Retinal pigment epithelial cell (primary cell): ENCODE measurements at places on chromosomes 3 and 15.

- no peak for DNase-seq
These were observed 66.5 kb downstream of the CD47 start for GRCh38 chr3:108024146-108024850.

DNA sequence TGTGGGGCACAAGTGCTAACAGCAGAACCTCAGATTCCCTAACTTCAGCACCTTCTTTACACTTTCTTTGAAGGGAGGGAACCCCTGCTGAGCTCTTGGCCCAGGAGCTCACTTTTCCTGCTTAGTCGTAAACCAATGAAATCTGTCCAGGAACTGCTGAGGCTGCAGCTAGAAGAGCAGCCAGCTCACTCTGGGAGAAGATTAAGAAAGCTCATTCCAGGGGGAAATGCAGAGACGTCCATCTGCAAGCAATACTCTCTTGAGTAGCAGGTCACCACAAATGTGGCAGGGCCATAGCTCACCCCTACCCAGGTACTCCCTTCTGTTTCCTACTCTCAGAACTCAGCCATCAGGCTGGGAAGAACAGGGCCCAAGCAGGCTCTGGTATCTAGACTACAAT, 103.3 kb downstream of the WDR76 start:
- no peak for DNase-seq

DNA sequence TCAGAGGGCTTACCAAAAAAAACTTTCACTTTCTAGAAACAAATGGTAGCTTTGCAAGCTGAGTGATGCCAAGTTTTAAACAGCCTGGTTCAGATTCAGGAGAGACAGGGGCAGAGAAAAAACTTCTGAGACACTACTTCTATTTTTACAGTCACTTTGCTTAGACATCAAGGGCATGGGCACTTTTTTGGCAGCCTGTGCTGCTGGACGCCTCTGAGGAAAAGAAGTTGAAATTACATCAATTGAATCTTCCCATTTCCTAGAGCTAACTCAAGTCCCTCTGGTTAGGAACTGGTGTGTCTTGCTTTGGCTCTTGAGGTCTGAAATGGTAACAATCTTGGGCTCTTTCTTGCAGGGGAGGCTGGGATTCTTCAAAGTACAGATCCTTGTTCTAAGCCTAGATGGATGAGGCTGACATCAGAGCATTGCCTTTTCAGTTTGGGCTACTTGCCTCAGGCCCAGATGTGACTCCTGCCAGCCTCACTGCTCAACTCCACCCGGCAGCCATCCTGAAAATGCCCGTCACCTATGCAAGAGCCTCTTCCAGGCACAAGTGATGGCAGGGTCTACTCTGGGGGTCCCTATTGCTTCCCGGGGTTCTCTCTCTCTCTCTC, 357.5 kb downstream of the FOXP1 start:
- DNase-seq, result no peak

- DNase-seq, result no peak
These were observed 291.8 kb downstream of the NAALADL2 start for GRCh38 chr3:175150812-175151401.

DNA sequence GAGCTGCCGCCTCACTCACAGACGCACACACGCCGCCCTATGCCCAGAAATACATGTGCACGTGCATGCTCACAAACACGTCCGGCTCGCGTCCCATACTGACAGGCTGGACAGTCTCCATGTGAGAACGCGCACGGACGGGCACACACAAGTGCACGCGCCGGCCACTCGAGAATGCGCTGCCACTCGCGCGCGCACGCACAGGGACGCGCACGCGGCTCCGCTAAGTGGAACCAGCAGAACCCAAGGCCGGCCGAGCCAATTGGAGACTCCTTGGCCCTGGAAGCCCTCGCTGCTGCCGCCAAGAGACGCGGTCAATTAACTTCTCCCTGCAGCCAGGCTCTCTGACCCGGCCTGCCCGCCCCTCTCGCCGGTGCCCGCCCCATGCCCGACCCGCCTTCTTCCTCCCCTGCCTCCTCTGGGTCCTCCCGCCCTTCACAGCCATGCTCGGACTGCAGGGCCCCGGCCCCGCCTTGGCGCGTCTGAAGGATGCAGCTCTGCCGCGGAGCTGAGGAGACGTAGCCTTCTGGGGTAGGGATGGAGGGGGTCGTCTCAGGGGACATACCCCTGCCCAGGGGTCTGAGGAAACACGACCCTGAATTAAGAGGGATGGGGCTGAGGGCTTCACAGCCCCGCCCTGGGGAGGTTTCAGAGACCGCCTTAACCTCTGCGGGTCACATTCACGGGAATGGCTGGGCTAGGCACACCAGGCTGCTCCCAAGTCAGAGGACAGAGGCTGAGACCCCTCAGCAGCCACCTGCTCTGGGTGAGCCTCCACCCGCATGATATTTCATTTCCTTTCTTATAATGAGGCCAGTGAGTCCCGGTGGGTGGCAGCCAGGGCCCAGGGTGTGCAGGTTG, 15.0 kb downstream of the PTH1R start:
- no peak for DNase-seq

DNA sequence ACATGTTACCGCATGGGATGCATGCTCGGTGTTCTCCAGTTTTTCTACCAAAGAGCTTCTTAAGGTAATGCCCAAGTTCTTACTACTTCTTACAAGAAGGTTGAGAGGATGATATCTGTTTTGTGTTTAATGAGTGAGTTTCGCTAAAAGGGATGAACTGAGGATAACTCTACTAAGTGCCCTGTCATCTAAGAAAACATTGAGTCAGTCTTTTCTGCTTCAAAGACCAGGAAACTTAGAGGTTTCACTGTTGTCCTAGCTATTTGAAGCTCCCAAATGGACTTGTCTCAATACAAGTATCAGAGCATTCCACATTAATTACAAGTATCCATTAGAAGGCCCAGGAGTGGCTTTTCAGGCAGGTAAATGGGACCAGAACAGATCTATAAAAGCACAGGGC, 296.2 kb downstream of the KBTBD8 start:
- no peak for DNase-seq
